ENCODE measurements at places on chromosomes 12 and 14. TPM values are rescaled to one million over a fixed set of nuclear protein-coding genes. Genes with fewer than 3 reads are reported as not detected.

OR11H7 gene
- not detected for total RNA-seq

- no peak for DNase-seq
- H3K36me3 ChIP-seq = no peaks in the 10 kb centered on the region
- no peak overlapping the region for H3K4me3 ChIP-seq
- no peaks in the 10 kb centered on the region for H3K27me3 ChIP-seq
These were observed 202.5 kb upstream of the LRIG3 start for GRCh38 chr12:59122784-59123183.

DNA sequence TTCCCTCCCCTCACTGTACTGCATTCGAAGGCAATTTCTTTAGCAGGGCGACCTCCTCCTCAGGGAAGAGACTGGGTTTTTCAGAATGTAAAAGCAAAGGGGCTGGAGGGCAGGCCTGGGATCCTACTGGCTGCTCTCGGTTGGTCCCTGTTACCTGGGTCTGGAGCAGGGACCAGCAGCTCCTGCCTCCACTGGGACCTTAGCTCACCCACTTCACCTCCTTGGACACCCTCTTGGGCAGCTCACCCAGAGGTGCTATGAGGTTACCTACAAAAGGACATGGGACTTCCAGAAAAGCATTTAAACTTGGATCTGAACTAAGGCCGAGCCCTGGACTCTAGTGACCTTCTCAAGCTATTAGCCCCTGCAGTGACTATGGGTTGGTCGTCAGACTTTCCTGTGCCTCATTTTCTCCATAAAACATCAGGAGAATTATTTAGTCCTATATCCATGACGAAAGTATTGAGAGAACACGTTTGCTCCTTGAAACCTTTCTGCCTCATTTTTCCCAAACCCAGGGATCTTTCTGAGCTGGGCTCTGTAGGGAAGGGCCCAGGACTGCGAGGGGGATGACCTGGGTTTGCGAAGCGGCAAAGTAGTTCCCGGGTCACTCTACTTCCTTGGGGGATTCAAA, 65.0 kb downstream of the FBXL14 start:
- H3K27ac ChIP-seq = no peak overlapping the region
- no peak for DNase-seq
- no peaks in the 10 kb centered on the region for H3K36me3 ChIP-seq
- peaks cover 13% of the 10 kb centered on the region for H3K27me3 ChIP-seq
- H3K4me3 ChIP-seq = no peak overlapping the region

GRCh38 chr12:47808050-47808449, 11.7 kb downstream of the HDAC7 start:
- peaks cover 96% of the 10 kb centered on the region for H3K4me1 ChIP-seq
- DNase-seq = peak; percentile 76
- peak overlapping the region; percentile 45 for H3K4me3 ChIP-seq

CARMIL3 gene
- 0.16 TPM for total RNA-seq

GRCh38 chr12:63981343-63981742, 136.8 kb downstream of the SRGAP1 start:
- H3K27ac ChIP-seq = no peak overlapping the region
- H3K4me1 ChIP-seq = no peaks in the 10 kb centered on the region
- H3K4me3 ChIP-seq = no peak overlapping the region

DNA sequence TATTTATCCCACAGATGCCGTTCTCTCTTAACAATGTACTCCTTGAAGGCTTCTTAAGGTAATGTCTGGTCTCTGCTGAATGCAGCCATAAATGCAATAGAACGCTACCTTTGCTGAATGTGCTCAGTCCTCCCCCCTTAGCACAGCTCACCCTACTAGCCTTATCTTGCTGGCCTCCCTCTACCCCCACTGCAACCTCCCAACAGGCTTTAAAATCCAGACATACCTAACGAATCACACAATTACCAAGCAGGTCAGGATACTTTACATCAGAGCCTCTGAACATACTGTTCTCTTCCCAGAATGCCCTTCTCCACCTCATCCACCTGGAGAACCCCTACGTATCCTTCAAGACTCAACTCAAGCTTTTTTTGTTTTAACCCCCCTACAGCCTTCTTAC, 51.0 kb upstream of the CRADD start:
- no peaks in the 10 kb centered on the region for H3K36me3 ChIP-seq
- H3K4me3 ChIP-seq = no peak overlapping the region
- H3K27ac ChIP-seq = no peak overlapping the region
- no peaks in the 10 kb centered on the region for H3K27me3 ChIP-seq
- DNase-seq = no peak

DNA sequence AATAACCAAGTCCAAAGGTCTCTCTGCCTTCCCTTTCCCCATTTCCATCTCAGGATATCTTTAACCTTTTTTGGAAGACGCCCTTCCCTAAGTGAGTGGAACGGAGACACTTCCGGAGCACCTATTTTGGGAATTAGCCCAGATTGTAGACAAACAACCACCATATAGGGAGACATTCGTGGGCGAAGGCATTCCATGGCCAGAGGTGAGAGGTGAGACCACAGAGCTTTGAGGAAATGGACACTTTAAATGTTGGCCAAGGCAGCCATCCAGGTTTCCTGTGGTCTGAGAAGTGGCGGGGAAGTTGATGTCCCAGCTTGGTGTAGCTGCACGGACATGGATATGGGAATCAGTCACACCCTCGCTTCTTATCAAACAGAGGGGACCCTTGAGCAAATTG, 69.4 kb upstream of the BDKRB2 start:
- no peak for DNase-seq
- H3K27me3 ChIP-seq = no peaks in the 10 kb centered on the region
- H3K4me3 ChIP-seq = no peak overlapping the region
- no peaks in the 10 kb centered on the region for H3K36me3 ChIP-seq
- no peaks in the 10 kb centered on the region for H3K4me1 ChIP-seq

- H3K4me3 ChIP-seq = no peak overlapping the region
- no peaks in the 10 kb centered on the region for H3K27me3 ChIP-seq
- DNase-seq = no peak
- H3K4me1 ChIP-seq = no peaks in the 10 kb centered on the region
- H3K36me3 ChIP-seq = no peaks in the 10 kb centered on the region
These were observed 11.9 kb downstream of the KCNH3 start for GRCh38 chr12:49550693-49551252.

DNA sequence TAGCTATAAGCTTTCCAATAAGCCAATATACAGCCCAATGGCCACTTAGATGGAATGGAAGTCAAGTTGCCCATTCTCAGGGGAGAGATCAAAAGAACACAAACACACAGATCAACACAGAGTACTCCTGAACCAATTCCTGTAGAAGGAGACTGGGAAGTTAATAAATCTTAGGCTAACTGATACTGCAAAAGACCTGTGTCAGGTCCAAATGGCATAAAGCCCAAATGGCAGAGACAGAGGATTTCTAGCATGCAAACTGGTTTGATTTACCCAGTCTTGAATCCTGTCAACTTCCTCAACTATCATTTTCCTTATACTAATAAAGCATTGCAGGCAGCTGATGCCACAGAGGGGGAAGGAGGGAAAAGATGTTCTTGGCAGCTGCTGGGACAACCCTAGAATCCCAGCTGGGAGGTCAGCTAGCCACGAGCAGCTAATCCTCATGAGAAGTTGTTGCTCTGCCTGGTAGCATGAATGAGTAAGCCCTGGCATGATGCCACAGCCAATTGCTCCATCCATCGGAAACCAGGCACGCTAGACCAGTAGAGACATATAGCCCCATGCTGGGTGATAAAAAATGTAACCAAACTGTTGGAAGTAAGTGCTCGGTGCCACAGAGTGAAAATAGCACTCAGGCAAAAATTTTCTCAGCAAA, 26.2 kb downstream of the ANG start:
- no peaks in the 10 kb centered on the region for H3K4me1 ChIP-seq
- no peak overlapping the region for H3K27ac ChIP-seq
- no peak for DNase-seq
- H3K27me3 ChIP-seq = no peaks in the 10 kb centered on the region
- no peak overlapping the region for H3K4me3 ChIP-seq

SMOC1 gene
- total RNA-seq = not detected

ZC3H10 gene
- 8.5 TPM for total RNA-seq

DNA sequence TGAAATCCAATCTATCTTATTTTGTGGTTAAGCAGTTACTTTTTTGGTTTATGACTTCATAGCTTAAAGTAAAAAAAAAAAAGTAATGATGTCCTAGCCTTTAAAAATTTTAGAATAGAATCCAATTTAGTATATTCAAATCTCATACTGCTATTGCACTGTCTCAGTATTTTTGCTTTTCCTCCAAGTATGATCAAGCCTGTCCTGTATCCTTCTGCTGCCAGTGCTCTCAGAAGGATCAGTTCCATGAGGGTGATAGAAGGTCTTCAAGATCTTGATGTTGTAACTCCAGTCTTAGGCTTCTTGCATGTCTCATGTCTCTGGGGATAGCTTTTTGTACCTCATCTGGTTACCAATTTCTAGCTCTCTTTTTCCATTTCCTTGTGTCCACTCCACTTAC, 324.2 kb upstream of the FAR2 start:
- DNase-seq = no peak
- no peak overlapping the region for H3K4me3 ChIP-seq
- no peaks in the 10 kb centered on the region for H3K27me3 ChIP-seq
- H3K4me1 ChIP-seq = no peaks in the 10 kb centered on the region
- H3K36me3 ChIP-seq = no peaks in the 10 kb centered on the region

DNA sequence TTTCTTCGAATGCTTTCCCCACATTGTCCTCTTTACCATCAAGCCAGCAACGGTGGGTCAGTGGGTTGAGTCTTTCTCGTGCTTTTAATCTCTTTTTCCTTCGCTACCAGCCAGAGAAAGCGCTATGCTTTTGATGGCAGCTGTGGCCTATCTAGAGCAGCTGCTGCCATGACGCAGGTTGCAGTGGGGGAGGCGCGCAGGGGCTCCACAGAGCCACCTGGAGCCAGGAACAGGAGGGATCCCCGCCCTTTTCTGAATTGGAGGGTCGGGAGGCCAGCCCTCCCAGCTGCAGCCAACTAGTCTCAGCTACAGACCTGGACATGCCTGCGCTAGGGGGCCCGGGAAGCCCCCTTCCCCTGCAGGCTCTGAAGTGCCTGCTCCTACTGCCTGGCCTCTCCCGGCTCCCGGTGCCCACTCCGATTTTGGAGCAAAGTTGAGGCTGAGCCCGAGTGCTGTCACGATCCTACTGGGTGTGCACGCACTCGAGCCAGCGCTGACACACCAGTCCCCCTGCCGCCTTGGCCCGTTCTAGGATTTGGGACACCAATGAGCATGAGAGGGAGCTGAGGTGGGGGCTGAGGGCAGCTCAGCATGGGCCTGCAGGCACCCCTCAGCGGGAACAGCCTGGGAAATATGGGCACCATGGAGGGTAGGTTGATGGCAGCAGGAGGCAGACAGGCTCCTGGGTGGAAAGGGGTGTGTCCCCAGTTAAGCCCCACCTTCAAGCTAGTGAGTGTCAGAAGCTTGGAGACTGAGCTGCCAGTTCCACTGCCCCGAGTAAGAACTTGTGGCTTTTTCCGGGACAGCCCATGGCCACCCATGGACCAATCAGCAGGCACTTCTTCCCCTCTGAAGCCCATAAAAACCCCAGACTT, 784.2 kb downstream of the SLC6A15 start:
- H3K4me3 ChIP-seq = no peak overlapping the region
- no peak overlapping the region for H3K27ac ChIP-seq
- H3K27me3 ChIP-seq = no peaks in the 10 kb centered on the region
- no peak for DNase-seq

KRT72 gene
- total RNA-seq = 104 TPM

DNA sequence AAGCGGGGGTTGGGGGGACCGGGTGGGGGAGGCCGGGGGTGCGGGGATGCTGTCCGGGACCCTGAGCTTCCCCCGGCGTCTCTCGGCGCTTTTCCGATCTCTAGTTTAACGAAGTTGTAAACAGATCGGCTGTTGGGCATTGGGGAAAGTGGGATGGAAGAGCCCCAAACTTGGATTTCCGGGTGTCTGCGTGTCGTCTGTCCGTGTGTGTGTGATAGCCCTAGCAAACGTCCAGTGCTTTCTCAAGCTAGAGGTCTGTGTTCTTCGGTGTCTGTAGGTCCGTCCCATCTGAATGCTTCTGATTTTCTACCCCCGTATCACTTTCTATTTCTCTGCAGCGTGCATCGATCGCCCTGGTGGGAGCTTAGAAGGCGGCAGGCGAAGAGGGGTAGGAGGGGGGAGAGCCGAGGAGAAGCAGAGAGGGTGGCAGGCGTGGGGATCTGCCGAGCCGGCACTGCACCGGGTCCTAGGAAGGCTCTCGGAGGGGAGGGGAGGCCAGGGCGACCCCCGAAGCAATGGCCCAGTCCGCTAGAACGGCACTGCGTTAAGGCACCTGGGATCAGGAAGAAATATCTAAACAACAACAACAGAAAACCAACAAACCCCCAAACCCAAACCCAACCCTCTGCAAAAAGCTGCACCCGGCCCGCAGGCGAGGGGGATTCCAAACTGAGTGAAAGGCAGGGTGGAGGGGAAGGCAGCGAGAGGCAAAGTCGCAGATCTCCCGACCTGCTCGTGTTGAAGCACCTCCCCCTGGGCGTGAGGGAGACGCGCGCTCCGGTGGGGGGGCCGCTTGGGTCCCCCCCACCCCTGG, 1.0 kb downstream of the KCNA1 start:
- peak overlapping the region; percentile 43 for H3K4me3 ChIP-seq
- no peak overlapping the region for H3K27ac ChIP-seq
- DNase-seq = no peak
- no peaks in the 10 kb centered on the region for H3K36me3 ChIP-seq

DNA sequence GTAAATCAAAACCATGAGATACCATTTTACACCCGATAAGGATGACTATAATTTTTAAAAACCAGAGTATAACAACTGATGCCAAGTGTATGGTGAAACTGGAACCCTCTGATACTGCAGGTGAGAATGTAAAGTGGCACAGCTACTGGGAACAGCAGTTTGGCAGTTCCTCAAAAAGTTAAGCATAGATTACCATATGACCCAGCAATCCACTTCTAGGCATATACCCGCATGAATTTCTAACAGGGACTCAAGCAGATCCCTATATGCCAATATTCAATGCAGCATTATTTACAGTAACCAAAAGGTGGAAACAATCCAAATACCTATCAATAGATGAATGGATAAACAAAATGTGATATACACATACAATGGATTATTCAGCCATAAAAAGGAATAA, 57.4 kb downstream of the BAZ1A start:
- H3K36me3 ChIP-seq = peaks cover 15% of the 10 kb centered on the region
- no peak overlapping the region for H3K4me3 ChIP-seq
- H3K27me3 ChIP-seq = no peaks in the 10 kb centered on the region
- no peak for DNase-seq
- no peak overlapping the region for H3K27ac ChIP-seq

DNA sequence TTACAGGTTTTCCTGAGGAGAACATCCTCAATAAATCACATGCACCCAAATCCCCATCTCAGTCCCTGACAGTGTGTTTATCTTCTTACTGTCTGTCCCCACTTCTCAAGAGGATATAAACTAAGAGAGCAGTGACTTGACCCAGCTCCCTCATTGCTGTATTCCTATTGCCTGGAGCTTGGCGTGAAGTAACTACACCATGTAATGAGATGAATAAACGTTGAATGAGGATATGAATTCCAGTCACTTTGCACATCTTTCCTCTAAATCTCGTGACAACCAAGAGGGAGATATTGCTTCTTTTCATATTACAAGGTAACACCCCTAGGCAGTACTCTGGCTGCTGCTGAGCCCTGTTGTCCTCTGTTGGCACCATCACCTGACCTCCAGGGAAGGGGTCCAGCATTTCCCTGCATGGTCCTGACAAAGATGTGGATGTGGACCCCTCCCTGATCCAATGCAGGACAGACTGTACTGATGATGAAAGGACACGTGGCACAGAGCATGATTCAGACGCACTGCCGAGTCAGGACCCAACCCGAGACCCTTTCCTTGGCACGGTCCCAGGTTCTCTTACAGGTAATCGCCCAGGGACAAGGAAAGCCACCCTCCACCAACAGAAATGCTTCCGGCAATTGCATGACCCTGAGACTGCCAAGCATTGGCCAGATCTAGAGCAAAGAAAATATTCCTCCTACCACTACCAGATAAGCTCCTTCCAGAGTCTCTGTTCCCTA, 47.7 kb upstream of the CPM start:
- H3K4me1 ChIP-seq = no peaks in the 10 kb centered on the region
- no peak overlapping the region for H3K4me3 ChIP-seq
- H3K27ac ChIP-seq = no peak overlapping the region
- no peaks in the 10 kb centered on the region for H3K27me3 ChIP-seq
